ENCODE measurements at places on chromosomes 6 and 20. TPM values are rescaled to one million over a fixed set of nuclear protein-coding genes. Genes with fewer than 3 reads are reported as not detected.

The DDRGK1 gene
- total RNA-seq, result 70.4 TPM

The FAM229B gene
- total RNA-seq, result 16.3 TPM

The CCM2L gene
- total RNA-seq, result 0.35 TPM

The SRMS gene
- 1.2 TPM for total RNA-seq

The SLA2 gene
- not detected for total RNA-seq

The HDGFL1 gene
- total RNA-seq, result not detected

The PREP gene
- total RNA-seq, result 36.7 TPM

The PLAGL2 gene
- total RNA-seq, result 23.8 TPM

The F13A1 gene
- total RNA-seq, result not detected

The TRDN gene
- total RNA-seq, result not detected

The SMLR1 gene
- total RNA-seq, result not detected

The ZC2HC1B gene
- not detected for total RNA-seq

The MAFB gene
- not detected for total RNA-seq

The SLC22A16 gene
- total RNA-seq, result not detected

The ATP6V1G2 gene
- 1.8 TPM for total RNA-seq

The CST2 gene
- not detected for total RNA-seq

The AGPAT4 gene
- 0.07 TPM for total RNA-seq

The MAP1LC3A gene
- total RNA-seq, result not detected

Measured in PC-9 (cell line).